ENCODE measurements at places on chromosomes 2 and 18.

DNA sequence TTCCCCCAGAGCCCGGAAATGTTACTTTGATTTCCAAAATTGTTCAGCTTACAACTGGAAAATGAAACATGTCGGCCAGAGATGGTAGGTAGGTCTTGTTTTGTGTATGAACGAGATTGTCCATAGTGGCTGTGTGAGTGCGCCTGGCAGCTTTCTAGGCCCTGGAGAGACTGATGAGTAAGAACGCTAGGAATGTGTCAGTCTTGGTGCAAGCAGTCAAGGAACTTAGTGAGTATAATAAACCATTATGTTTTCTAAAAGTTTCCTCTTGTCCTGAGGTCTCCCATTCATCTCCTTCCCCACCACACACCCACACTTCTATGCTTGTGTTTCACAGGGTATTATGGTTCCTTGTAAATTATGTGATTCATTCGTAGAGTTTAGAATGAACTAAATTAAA, 234.2 kb downstream of the CDH2 start:
- DNase-seq: no peak

- DNase-seq: peak; percentile 72
Observed at GRCh38 chr18:10787293-10787901, 261.6 kb downstream of the NAPG start.

- no peak for DNase-seq
Observed at GRCh38 chr2:232798187-232798586, 21.8 kb upstream of the KCNJ13 start.

GRCh38 chr2:14942987-14943386, 310.5 kb downstream of the LRATD1 start:
- DNase-seq: no peak

DNA sequence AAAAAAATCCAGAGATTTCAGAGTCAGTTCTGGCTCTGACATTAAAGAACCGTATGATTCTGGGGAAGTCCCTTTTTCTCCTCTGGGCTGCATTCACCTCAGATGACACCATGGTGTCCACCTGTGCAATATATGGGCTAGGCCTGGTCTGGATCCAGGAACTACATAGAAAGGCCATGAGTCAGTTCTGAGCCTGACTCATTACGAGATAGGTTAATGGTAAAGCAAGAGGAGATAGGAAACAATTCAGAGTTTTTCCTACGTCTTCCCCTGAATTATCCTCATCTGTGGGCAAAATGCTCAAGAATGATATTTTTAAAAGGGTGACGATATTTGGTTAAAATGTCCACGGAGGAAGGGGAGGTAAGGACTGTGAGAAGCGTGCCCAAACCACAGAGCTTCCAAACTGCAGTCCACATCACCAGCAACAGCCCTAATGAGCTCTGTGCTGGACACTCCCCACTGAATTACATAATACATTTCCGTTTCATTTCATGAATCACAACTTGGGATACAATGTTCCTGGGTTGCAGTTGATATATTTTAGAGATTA, 180.1 kb upstream of the OSR1 start:
- no peak for DNase-seq

- DNase-seq: no peak
Observed at GRCh38 chr18:34399892-34400291, 175.2 kb upstream of the NOL4 start.

DNA sequence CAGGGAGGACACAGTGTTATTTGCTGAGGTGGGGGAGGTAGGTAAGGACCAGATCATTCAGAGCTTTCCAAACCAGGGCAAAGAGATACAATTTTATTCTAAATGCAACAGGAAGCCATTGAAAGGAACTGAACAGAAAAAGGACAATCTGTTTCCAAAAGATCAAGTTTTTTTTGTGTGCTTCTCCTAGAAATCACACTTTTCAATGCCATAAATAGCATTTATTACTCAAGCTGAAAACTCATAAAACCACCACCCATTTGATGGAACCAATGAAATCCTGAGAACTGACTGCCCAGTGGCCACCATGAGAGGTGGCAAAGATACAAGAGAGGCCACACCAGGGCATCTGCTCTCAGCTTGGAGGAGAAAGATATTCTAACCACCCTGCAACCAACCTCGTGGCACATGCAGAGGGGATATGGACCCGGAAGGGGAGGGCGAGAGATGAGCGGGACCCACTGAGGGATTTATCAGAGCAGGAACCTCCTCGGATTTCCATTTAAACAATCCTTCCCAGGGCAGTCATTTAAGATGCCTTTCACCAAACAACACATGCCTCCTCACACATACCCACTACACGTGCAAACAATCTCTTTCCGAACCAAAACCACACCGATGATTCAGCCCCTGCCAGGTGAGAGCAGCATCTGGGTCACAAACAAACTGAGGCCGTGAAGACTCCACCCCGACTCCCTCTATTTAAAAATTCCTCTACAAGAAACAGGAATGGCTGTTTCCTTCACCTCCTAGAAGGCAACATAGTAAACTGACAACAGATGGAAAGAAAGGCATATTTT, 8.8 kb downstream of the CYB5A start:
- peak; percentile 18 for DNase-seq

Data from activated gamma-delta T cell treated with Interleukin-2 at 50 U/mL for 16 hours (primary cell).